ENCODE measurements at places on chromosomes 12 and 14.
A peak's percentile ranks its signal among the peaks of the same experiment; 100 is the strongest.

DNA sequence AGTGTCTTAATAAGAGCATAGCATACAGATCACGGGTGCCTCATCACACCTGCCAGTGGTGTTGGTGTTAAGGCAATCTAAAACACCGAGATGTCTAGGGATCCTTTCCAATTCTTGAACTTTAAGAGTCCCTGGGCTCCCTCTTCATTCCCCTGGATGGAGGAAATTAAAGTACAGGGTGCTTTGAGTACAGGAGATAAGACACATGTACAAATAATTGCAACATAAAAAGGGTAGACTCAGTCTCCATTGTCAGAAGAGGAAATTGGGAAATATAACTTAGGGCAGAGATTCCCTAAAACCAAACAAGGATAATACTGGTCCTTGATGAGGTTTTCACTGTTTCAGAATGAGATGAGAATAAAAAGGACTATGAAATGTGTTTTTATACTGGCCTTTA is 34.9 kb downstream of the SCFD1 start:
- no peak for DNase-seq

DNA sequence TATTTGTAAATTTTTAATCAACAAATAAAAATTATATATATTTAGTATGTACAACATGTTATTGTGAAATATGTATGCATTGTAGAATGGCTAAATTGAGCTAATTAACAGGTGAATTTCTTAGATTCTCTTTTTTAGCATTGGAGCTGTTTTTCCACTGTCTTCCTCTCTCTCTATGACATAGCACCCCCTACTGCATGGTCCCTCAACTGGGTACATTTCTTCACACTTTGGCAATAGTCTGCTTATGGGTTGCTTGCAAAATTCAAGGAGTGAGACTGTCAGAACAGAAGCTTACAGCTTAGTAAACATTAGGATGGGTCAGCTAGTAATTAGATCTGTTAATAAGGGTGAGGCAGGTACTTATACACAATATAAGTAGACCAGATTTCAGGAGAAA is 658.5 kb upstream of the MGAT4C start:
- DNase-seq, result no peak

DNA sequence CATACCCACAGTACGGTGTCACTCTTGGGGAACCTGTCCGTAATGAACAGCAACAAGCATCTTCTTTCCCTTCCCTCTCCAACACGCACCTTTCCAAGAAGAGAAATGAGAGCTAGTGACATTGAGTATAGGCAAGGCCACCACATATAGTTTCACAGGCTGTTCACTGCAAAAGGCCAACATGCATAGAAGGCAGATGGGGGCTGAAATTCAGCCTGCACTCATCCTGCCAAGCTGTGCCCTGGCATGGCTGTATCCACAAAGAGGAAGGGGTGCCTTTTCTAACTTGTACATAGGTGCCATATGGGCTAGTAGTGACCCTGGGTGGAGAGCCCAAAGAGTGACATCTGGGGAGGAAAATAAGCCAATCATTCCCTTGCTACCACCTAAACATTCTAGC is 169.6 kb downstream of the ZFP36L1 start:
- DNase-seq, result no peak

GRCh38 chr14:90520326-90520725 is 123.5 kb downstream of the CALM1 start:
- no peak for DNase-seq

DNA sequence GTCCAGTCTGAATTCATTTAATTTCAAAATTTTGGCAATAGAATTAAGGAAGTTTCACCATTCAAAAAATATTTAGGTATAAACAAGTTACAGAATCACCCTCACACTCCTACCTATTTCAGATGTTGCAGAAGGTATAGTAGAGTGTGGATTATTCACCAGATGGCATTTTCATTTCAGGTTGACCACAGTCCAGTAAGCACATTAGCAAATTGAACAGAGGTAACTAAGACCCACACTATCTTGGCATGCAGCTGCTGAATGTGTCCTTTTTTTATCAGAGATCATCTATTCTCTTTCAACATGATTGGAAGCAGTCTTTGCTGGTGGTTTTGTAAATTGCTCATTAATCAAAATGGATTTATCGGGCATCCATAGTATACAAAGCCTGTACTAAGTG is 151.8 kb upstream of the GARIN6 start:
- no peak for DNase-seq

GRCh38 chr12:10716704-10717315 is 6.3 kb downstream of the YBX3 start:
- no peak for DNase-seq

- peak; percentile 46 for DNase-seq
Observed at GRCh38 chr12:13534645-13535398, 338.3 kb downstream of the EMP1 start.

GRCh38 chr14:65359503-65359902 is 53.0 kb upstream of the FUT8 start:
- no peak for DNase-seq

DNA sequence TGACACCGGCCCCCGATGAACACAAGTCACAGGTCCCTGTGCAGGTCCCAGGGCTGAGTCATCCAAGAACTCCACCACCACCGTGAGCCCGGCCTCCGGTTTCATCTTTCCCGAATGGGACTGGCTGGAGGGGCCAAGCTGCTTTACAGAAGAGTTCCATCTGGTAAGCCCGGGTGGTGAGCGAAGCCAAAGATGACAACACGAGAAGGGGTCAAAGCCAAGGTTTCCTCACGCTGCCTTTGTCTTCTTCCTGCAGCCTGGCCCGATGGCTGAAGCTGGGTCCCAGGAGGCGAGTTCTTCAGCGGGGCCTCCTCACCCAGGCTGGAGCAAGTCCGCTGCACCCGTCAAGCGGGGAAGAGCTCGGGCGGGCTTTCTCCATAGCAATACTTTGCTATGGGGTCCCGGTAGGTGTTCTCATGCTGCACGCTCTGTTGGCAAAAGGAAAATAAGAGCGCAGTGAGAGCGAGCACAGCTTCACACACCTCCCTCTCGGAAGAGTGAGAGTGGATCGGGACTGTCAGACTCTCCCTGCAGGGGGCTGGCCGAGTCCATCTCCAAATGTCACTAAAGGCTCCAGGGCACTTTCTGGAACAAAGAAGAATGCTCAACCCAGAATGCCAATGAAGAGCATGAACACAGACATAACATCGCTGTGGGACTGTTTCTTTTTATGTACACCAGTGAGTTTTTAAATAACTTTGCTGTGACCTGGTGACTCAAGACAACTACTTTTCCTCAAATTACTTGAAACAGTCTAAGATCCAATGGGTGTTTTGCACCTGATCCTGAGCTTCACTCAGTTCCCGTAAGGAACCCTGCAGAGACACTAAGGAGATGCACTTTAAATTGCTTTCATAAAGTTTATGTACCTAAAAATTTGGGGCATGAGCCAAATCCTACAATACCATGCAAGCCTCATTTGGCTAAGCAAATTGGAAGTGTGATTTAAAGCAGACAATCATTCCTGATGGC is 20.1 kb downstream of the SPRING1 start:
- no peak for DNase-seq

DNA sequence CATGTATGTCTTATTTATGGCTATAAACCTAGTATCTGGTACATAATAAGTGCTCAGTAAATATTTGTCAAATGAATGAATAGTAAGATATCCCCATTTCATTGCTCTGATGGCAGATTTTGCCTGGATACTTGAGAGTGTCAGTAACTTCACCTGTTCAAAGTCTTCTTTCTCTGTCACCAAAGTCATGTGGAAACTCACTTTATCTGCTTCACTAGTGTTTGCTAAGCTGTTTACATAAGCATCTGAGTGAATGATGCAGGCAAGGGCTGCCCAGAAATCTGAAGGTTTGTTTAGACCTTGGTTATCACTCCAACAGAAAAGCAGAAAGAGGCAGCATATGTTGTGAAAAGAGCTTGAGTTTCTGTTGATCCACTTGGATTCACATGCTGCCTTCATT is 4.3 kb downstream of the OR4E1 start:
- DNase-seq, result no peak

DNA sequence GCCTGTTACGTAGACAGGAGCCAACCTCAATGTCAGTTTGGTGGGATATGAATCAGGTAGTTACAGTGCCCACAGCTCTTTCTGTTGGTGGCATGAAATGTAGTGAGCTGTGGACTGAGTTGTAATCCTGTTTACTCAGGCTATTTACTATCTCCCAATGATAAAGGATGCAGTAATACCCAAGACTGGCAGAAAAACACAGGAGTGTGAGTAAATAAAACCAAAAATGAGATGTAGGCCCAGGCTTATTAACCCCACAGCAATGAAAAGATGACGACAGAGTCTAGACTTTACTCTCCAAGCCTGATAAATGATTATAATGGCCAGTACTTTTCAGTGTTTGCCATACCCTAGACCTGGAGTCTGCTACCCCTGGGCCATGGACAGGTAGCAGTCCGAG is 22.8 kb upstream of the LRIG3 start:
- no peak for DNase-seq

- no peak for DNase-seq
Observed at GRCh38 chr14:24172261-24172860, 481 bp downstream of the REC8 start.

- no peak for DNase-seq
Observed at GRCh38 chr12:77923882-77924281, 93.2 kb downstream of the NAV3 start.

DNA sequence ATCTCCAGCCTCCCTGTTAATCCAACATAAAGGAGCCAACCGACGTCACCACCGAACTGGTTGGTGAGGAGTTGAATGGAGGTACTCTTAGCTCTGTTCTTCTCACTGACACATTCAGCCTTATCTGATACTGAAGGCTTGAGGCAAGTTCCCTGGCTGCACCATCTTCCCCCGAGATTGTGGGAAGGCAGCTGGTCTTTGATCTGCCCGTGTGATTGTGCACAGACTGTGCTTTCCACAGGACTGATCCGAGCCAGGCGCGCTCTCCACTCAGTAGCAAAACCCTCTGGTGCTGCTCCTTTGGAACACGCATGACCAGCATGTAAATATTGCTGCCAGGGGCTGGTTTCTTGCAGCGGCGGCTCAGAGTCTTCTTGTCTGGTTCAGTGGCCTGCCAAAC is 30.1 kb upstream of the DLK1 start:
- no peak for DNase-seq

DNA sequence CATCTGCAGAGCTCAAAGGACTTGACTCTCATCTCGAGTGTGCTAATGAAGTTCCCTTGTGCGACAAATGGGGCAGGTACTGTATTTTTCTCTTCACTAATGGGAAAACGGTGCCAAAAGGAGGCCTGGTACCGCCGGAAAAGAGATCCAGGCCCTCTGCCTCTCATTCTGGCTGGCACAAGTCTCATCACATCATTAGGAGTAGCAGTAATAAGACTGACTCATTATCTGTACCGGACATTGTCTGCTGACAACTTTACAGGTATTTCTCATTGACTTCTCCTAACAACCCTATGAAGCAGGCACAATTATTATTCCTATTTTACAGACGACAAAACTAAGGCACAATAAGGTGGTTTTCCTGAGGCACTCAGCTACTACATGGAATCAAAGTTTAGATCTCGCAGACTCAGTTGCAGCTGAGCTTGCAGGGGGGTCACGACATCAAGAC is 668 bp downstream of the APPL2 start:
- no peak for DNase-seq

- no peak for DNase-seq
Observed at GRCh38 chr14:44204061-44204835, 302.8 kb downstream of the FSCB start.

DNA sequence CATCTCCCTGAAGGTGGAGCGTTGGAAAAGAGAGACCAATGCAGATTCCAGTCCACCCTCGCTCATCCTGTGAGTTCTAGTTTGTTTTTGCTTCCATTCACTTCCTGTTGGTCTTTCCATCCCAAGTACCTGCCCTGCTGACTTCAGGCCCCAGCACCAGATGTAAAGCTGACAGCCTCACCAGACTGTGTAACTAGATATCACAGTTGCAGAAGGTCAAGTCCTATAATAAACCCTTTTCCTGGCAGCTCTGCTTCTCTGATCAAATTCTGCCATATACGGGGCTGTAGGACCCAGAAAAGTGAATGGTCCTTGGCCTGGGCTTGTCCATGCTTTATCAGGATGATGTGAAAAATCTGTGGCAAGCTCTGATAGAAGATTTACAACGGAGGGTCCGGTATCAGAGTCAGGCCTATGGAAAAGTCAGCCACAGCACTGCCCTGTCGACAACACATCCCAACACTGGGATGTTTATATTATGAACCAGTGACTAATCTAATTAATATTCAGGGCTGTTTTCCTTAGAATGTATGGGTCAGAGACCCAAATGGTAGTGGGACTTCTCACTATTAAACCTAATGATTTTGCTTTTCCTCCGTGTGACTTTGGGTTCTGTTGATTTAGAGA is 42.1 kb downstream of the CCDC175 start:
- DNase-seq, result no peak

GRCh38 chr12:122528992-122529391 is 1.9 kb downstream of the KNTC1 start:
- no peak for DNase-seq

- no peak for DNase-seq
Observed at GRCh38 chr14:34629344-34629656, 648 bp downstream of the SNX6 start.

- no peak for DNase-seq
Observed at GRCh38 chr12:9372202-9372601, 164.0 kb upstream of the PZP start.

DNA sequence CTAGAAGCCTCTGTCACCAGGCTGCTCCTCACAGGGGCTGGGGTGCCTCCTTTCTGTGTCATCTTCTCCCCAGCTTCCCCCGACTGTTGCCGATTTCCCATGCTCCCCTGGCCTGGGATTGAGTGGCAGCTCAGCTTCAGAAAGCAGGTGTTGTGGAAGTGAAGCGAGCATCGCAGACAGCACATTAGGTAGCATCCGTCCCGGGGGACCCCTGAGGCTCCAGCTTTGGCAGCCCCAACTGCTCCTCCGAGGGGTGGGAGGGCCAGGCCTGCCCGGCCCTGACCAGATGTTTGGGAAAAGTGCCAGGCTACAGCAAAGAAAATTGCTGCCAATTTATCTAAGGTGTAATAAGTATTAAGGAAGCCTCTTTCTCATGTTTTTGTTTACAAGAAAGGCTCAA is 1045.6 kb downstream of the BCL11B start:
- no peak for DNase-seq

DNA sequence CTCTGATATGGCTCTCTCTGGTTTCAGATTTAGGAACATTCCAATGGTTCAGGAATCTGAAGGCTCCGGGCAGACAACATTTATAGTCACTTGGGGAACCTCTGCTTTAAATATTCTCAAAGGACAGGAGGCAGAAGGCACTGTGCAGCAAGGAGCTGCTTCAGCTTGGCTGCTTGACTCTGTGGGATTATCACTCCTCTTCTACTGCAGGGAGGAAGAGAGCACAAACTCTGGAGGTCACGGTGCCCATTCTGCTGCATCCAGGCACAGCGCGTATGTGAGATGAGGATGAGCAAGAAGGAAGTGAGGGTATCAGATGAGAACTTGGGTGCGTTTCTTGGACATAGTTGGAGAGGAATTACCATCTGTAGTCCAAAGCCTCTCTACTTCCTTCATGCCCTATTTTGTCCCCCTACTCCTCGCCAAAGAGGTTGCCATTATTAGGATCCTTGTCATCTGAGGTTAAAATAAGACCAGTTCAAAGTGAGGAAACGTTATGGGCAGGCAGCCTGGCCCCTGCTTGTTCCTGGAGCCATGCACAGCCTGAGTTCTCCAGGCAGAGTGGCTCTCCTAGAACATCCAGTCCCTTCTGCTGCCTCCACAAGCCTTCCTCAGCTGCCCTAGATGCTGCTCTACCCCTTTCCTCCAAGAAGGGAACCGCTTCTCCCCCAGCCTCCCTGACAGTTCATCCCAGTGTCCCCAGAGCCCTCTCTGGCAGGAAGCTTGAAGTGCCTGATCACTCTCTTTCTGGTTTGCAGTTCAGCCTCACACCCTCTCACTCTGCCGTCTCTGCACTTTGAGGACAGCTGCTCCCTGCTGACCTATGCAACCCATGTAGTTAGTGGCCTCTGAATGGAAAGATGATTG is 12.5 kb downstream of the FGF6 start:
- no peak for DNase-seq

GRCh38 chr14:29461101-29461500 is 466.5 kb downstream of the PRKD1 start:
- no peak for DNase-seq
